ENCODE measurements at places on chromosomes 5 and 9. TPM values are rescaled to one million over a fixed set of nuclear protein-coding genes. Genes with fewer than 3 reads are reported as not detected.

DNA sequence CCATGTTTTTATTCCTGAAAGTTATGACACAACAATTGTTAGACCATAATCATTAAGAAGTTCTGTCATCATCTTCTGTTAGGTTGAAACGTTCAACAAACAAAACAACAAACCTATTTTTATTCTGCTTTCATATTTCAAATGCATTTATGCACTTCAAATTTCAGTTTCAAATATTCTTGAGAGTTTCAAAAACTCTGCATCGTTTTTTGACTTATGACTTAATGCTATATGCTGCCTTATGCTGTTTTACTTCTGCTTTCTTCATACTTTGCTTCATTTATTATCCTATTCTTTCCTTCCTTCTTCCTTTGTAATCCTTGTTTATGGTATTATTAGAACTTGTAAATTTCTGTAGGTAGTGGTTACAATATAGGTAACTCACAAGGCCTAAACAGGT is 95.0 kb downstream of the PCSK1 start:
- no peak for DNase-seq

- DNase-seq, result no peak
These were observed 66.5 kb downstream of the COL27A1 start for GRCh38 chr9:114221706-114222465.

DNA sequence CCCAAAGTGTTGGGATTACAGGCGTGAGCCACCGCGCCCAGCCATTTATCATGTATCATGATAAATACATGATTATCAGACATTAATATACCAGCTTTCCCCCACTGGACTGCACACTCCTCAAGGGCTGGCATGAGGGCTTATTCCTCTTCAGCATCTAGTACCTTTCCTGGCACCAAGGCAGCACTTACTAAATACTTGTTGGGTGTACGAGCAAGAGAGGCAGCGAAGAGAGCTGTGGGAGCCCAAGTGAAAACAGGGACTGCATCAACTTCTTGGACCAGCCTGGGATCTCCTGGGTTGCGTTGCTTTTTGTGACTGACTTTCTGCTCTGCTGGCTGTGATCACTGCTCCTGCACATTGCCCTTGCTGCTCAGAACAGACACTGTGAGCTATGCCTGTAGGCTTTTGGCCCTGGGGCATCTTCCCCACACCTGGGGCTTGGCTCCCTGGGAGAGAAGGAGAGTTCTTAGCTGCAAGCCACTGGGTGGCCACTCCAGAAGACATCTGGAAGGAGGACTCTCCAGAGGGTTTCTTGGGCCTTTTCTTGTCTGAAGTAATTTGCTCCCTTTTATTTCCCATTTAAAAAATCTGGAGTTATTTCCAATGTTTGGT is 224.3 kb downstream of the NR3C1 start:
- DNase-seq, result no peak

- peak; percentile 38 for DNase-seq
These were observed 16.7 kb downstream of the GOLGA2 start for GRCh38 chr9:128259156-128259555.

The PCDHGB4 gene
- total RNA-seq, result 2.1 TPM

The PNPLA7 gene
- total RNA-seq, result 18.0 TPM

The GPR150 gene
- total RNA-seq, result 2.0 TPM

The GABRA1 gene
- total RNA-seq, result not detected

The CARTPT gene
- not detected for total RNA-seq

GRCh38 chr9:94213511-94214124 is 45.5 kb upstream of the ZNF169 start:
- DNase-seq, result peak; percentile 72

The SLC34A3 gene
- total RNA-seq, result not detected

DNA sequence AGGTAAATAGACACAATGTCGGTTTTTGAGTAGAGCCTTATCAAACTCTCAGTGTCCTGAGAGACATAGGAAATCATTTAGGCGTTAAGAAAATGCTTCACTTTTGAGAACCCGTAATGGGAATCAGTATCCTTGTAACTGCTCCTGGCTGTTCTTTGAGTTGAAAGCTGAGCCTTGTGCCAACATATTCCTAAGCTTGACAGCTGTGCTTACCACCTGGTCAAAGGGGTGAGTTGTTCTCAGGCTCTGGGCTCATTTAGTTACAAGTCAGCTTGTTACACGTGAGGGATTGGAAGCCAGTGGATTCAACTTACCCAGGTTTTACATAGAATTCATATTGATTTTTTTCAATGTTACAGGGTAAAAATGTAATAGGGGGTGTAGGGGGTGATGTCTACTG is 145.9 kb downstream of the GABRB2 start:
- DNase-seq, result no peak

- DNase-seq, result no peak
These were observed 146.9 kb downstream of the GOLPH3 start for GRCh38 chr5:32027093-32027716.

DNA sequence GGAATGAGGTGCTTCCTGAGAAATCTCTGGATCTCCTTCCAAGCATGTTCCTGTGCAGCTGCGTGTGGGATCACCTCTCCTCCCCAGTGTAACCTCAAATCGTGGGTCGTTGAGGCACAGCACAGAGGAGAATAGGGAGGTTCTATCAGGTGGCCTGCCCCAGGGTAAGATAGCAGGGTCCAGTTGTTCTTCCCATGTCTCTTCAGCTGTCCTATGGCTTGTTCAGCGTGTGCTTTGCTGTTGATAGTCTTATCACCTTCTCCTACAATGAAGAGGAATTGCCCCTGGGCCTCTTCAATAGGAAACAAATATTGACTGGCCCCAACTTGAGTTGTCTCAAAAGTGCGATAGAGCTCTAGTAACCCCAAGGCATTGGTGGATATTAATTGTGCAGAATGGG is 22.4 kb downstream of the BAAT start:
- DNase-seq, result no peak

The UBE2QL1 gene
- 0.14 TPM for total RNA-seq

DNA sequence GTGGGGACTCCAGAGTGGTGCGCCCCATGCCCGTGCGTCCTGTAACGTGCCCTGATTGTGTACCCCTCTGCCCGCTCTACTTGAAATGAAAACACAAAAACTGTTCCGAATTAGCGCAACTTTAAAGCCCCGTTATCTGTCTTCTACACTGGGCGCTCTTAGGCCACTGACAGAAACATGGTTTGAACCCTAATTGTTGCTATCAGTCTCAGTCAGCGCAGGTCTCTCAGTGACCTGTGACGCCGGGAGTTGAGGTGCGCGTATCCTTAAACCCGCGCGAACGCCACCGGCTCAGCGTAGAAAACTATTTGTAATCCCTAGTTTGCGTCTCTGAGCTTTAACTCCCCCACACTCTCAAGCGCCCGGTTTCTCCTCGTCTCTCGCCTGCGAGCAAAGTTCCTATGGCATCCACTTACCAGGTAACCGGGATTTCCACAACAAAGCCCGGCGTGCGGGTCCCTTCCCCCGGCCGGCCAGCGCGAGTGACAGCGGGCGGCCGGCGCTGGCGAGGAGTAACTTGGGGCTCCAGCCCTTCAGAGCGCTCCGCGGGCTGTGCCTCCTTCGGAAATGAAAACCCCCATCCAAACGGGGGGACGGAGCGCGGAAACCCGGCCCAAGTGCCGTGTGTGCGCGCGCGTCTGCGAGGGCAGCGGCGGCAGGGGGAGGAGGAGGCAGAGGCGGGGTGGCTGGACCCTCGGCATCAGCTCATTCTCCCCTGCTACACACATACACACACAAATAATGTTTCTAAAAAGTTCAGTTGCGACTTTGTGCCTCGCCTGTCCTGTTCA is 668 bp downstream of the GLIS3 start:
- DNase-seq, result peak; percentile 73

GRCh38 chr5:109723606-109724005 is 33.9 kb downstream of the MAN2A1 start:
- no peak for DNase-seq

The SLC1A3 gene
- total RNA-seq, result 21.0 TPM

DNA sequence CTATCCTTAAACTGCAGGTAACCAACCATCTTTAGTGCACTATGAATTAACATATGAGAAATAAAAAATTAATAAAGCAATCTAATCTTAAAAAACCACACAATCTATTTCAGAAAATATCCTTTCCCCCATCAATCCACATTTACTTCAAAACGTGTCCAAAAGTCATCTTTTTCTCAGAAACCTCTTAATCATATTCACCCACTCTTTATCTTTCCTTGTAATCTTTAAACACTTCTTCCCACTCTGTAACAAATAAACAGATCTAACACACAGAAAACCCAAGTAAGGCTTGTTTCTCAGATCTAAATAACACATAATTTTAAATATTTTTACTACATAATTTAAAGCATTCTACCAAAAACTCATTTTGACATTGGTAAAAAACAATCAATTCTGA is 44.4 kb downstream of the EFCAB9 start:
- no peak for DNase-seq

The TCF7 gene
- total RNA-seq, result 5.6 TPM

GRCh38 chr9:21605489-21605931 is 123.4 kb upstream of the IFNE start:
- no peak for DNase-seq

The CTSV gene
- 0.79 TPM for total RNA-seq

GRCh38 chr5:149474198-149474597 is 77.0 kb downstream of the CSNK1A1 start:
- DNase-seq, result peak; percentile 55

The TMEM232 gene
- 3.5 TPM for total RNA-seq

- DNase-seq, result no peak
These were observed 20.4 kb downstream of the PDE8B start for GRCh38 chr5:77230727-77231470.

- no peak for DNase-seq
These were observed 6.0 kb upstream of the PITX1 start for GRCh38 chr5:135040034-135040332.

The ZDHHC11 gene
- 7.5 TPM for total RNA-seq

- no peak for DNase-seq
These were observed 18.1 kb downstream of the PRKACG start for GRCh38 chr9:68995776-68996175.

Measured in pancreas (tissue), 10 donors.